Stimulated activated CD8-positive, alpha-beta memory T cell treated with anti-CD3 and anti-CD28 coated beads, Interleukin-15, amount 100 ng/mL, for 4 hours (primary cell): ENCODE measurements at places on chromosomes 2 and 18.

DNA sequence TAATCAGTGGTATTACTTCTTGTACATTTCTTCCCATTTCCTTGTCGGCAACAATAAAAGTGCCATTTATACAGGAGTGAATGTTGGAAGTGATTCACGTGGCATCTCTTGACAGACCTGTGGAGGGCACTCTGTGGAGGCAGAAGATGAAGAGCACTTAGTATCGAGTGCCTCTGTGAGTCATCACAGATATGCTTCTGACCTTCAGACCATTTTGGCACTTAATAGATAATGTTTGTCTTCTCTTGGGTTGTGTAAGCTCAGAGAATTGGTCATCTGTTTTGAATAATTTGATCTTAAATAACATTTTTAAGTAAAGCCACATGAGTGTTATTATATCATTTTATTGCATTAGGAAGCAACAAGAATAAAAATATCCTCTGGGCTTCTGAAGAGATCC is 305.5 kb downstream of the PTPRM start:
- no peak for DNase-seq

DNA sequence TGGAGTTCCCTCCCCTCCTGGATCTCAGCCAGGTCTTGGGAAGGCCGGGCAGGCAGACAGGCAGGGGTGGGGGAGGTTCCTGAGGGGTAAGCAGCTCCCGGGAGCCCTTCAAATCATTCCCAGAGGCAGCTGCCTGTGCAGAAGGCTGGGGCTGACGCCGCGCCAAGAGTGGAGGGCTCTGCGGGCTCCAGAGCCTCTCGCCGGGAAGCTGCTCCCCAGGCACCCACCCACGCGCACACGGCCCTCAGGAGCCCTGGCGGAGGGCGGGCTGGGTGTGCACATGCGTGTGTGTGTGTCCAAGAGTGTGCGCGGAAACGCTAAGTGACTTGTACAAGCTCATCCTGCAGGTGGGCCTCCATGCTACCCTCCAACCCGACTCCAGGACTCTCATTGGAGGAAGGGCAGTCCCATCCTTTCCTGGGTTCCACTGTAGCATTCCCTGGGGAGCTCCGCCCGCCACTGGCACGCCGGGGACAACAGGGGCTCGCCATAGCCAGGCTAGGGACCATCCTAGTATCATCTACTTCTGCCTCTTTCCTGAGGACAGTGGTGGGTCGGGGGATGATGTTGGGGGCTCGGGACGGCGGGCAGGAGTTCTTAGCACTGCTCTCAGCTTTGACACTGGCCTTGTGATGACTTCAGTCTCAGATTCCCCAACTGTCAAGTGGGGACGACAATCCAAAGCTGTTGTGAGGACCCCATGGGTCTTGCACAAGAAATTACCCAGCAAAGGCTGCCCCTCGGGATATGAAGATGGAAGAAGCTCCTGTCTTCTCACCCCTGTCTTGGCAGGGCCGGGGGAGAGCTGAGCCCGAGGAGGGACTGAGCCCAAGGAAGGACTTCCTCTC is 50.3 kb downstream of the INHBB start:
- DNase-seq = no peak

DNA sequence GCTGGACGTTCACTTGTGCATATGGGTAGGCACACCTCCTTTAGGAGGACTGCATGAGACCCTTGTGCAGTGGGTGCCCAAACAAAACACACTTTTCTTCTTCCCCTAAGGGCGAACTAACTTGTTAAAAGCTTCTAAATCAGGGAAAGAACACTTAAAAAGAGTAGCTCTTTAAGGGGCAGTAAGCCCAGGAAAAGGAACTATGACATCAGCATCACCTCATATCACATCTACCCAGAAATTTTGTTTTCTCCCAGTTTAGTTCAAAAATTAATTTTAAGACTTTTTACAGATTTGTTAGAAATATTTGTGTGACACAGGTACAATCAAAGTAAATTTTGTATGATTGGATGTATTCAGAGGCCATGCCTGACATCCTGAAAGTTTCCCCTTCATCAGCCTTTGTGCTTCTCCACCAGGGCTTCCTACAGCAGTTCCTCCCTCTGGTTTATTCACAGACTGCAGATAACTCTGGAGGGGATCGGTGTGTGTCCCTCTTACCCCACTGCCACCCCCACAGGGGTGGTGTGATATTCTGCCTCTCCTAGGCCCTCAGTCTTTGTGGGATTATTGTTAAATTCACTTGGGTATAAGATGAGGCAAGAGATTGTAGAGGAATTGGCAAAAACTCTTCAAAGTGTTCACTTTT is 27.6 kb downstream of the BCL2L11 start:
- DNase-seq = no peak

GRCh38 chr2:138718405-138718804 is 61.8 kb downstream of the NXPH2 start:
- DNase-seq = no peak

DNA sequence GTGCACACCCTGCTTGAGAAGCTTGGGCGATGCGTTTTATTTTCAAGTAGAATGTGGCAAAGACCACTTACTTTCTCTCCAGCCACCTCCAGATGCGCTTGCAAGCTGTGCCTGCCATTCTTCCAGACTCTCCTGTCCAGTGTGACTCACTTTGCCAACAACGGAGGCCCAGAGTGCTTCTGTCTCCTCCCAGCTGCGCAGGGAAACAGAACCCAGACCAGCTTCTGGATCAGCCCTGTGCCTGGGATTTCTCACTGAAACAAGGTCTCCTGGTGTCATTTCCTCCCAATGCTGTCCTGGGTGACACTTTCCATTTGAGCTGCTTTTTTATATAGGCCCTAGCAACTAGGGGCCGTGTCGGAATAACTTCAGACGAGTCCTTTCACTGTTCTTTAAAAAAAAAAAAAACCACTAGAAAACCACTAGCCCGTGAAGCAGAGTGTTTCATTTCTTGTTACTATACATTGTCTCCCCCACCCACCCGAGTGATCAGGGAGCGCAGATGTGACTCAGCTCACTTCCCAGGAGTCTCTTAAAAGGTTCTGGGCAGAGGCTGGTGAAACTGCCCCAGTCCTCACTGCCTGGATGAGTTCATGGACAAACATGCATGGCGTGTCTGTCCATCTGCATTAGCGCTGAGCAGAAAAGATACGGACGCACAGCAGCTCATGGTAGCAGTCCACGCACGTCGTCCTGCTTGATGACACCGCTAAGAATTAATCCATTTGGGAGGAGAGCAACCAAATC is 25.3 kb upstream of the RPL31 start:
- no peak for DNase-seq

DNA sequence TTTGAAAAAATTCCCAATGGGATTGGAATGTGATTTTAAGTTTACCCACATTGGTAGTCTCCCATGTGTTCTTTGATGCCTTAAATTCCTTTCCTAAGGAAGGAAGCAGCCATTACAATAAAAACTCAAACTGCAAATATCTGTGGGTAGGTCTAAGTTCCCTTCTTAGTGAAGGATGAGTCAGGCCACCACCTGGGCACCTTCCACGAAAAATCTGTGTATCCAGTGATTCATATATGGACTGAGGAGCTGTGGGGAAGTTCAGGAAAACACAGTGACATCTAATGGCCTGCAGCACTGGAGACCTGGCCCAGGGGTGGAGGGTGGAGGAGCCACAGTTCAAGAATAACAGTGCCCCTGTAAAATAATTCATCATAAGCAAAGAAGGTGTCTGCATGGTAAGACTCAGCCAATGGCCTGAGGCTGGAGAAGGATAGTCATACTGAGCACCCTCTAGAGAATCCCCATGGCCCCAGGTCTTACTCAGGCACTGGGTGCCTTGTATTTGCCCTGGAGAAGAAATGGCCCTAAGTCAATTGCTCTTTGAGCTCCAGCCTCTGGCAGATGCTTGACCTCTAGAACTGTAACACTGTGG is 248.6 kb downstream of the SP3 start:
- DNase-seq = no peak

DNA sequence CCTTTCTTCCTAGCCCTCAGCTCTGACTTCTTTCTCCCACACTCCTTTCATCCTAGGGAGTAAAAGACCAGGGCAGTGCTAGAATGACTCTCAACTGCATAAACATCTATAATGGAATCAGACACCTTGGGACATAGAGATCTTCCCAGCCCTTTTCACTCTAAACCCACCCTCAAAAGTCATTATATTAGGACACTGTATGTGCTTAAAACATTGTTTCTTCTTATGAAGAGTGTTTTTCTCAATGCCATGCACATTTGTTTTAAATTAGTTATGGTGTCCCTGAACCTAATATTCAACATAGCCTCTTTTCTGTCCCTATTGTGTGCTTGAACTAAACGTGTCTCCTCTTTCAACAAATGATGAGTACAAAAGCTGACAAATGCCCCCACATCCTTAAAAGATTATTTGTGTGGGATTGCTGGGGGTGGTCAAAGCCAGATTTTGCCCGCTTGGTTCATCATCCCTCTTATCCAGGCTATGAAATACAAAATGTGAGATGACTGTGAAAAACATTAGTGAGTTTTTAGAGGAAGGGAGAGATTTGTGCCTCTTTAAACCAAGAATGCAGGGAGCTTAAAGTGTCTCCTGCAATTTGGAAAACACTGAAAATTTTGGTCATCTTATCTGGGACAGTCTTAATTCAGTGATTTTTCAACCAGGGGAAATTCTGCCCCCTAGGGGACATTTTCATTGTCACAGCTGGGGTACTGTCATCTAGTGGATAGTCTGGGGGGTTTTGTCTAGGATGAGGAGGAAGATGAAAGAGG is 29.0 kb downstream of the SERPINB5 start:
- DNase-seq = no peak

DNA sequence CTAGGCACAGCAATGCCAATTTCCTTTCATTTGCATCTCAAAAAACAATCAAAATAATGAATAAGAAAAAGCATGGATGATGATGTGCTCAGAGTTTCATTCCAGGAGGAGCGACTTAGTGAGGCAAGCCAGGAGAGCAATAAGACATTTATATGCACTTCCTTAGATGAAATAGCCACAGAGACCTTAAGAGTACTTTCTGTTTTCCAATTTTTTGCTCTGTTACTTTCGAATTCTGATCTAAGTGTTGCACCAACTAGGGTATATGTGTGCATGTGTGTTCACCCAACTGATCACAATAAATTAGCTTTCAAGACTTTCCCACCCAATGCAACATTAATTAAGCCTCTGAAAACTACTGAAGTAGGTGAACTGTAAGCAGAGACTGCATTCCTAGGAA is 709 bp downstream of the RAB27B start:
- no peak for DNase-seq

DNA sequence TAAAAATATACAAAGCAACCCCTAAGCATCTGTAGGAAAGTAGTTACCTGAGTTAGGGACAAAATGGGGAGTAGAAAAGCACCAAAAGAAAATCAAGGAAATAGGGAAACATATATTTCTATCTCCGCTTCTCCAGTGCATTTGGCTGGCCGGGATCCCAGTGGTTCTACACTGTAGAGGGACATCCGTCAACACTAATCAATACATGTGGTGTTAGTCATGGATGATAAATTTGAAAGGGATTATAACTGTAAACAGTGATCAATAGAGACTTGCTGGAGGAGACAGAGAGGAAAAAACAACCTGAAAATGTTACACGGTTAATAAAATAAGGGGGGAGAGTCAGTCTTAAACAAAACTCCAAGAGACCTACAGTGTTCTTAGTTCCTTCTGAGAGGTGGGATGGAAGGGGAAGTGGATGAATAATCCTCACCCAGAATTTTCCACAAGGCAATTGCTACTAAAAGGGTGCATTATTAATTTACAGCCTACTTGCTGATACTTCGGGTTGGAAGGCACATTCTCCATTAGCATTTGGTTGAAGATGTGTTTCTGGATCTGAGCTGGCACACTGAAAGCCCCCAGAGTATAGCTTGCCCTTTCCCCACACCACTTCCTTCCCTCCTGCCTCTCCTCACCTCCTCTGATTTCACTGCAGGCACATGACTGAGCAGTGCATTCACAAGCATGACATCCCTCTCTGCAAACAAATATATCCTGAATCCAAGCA is 530.0 kb downstream of the BCL11A start:
- DNase-seq = no peak

DNA sequence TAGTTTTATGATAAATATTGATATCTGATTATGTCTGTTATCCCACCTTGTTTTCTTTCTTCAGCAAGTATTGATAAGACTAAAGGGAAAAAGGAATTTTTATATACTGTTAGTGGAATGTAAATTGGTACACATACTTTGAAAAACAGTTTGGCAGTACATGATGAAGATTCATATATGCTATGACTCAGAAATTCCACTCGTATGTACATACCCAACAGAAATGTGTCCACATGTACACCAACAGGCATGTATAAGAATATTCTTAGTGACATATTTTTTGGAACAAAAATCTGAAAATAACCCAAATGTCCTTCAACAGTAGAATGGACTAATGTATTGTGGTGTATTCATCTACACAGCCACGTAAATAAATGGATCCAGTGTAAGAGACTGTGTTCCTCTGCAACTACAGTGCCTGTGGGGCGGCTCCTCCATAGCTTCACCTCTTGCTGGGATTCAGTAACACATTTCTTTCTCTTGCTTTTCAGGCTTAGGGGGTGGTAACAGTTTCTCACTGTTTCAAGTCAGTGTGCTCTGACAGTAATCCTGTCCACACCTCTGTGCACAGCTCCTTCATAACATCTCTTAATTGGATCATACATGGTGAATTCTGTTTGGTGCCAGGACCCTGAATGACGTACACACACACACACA is 35.5 kb upstream of the ALMS1 start:
- no peak for DNase-seq

DNA sequence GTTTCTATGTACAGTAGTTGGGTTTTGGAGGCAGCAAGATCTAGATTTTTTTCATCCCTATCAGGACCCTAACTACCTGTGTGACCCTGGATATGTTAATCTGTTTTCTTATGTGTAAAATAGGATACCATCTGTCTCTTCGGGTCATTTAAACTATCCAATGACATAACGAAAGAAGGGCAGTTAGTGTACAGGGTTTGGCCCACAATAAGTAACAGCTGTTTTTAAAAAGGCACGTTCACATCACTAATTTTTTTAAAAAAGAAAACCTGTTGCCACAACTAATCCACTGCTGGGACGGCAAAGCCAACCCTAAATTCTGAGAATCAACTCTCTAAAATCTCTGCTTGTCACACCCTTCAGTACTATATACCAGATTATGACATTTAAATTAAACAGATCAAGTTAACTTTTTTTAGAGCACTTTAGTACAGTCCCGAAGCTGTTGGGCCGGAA is 869 bp downstream of the USP40 start:
- no peak for DNase-seq

DNA sequence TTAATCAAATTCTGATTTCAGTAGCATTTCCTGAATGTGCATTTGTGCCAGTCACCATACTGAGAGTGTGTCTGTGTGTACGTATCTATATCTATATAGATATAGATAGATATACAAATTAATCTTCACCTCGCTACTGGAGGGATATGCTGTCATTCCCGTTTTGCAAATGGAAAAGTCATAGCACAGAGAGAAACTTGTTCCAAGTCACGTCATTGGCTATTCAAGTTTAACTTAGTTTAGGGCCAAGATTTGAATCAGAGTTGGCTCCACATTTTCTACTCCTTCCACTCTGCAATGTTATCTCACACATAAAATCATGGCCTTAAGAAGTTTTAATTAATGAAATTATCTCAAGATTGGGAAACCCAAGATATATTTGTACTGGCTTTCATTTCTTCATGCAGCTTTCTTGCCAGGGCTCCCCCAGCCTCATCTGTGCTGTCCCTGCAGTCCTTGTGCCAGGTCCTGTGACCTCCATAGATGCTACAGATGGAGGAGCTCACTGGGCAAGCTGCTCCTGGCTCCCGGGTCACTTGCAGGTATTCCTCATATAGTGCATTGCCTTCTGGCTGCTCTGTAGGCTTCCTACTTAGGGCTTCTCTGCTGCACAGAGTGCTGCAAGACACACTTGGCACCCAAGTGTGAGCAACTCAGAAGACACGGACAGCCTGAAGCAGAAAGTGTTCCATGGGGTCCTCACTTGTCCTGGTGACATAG is 245.8 kb downstream of the KCNS3 start:
- no peak for DNase-seq

- DNase-seq = no peak
Observed at GRCh38 chr2:196750291-196750923, 49.1 kb downstream of the GTF3C3 start.
